T47D (cell line): ENCODE measurements at places on chromosomes 12 and 14.

DNA sequence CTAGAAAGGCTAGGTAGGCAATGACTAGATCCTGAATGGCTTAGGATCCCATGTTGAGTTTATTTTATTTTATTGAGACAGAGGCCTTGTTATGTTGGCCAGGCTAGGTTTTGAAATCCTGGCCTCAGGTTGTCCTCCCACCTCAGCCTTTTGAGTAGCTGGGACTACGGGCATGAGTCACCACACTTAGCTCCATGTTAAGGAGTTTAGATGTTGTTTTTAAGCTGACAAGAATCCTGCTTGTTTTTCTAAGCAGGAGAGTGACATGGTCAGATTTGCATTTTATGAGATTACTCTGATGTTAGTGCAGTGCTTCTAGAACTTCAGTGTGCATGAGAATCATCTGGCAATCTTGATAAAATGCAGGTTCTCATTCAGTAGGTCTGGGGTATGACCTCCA is 14.5 kb downstream of the CCDC198 start:
- DNase-seq: no peak

DNA sequence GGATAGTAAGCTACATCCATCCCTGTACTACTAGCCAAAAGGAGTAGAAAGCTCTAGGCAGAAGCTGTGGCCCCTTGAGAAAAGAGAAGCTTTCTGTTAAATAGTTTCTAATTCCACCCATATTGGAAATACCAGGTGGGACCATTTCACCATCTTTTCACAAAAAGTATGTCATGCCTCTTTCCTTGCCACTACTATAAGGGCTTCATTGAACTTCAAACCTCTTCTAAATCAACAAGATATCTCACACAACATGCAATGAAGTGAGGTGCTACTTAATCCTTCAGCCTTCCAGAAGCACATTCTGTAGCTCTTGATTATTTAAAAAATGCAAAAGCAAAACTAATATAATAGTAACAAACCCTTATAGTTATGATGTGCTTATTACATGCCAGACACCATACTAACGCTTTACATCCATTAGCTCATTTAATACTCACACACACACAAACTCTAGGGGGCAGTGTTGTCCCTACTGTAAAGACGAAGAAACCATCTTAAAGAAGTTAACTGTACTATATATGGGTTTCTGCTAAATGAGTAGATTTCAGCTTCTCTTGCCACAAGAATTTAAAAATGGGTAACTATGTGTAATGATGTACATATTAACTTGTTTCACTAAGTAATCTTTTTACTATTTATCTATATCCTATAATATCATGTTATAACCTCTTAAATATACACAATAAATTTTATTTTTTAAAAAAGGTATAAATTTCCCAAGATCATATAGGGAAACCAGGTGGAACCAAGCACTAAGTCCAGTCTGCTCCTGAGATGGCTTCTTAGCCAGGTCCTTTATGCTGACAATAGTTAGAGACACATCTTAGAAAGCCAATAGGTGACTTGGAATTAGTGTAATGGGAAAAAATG is 124.4 kb downstream of the RPS29 start:
- DNase-seq: peak; percentile 90

GRCh38 chr12:97275256-97275655 is 187.3 kb upstream of the RMST start:
- DNase-seq: no peak

DNA sequence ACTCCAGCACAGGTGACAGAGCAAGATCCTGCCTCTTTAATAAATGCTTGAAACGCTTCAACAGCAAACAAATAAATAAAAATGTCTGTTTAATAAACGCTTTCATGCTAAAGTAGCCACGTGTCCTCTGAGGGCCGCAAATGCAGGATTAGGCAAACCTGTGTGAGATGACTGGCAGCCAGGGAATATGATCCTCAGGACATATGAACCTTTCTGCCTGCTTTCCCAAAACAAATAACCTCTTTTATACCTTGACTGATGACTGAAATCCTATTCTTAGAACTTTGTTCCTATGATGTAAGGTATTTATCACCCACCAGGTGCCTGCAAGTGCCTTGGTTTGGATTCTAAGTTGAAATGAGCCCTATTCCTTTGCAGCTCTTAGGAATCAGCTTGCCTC is 14.5 kb upstream of the FLVCR2 start:
- DNase-seq: no peak

- no peak for DNase-seq
These were observed 104.9 kb upstream of the PMCH start for GRCh38 chr12:102302553-102302952.

GRCh38 chr12:79964100-79964627 is 29.3 kb upstream of the PPP1R12A start:
- no peak for DNase-seq
